ENCODE measurements at places on chromosomes 3 and 15. TPM values are rescaled to one million over a fixed set of nuclear protein-coding genes. Genes with fewer than 3 reads are reported as not detected.

GORASP1 gene
- 61.7 TPM for total RNA-seq

P2RY14 gene
- 4.2 TPM for total RNA-seq

LRRC49 gene
- 12.6 TPM for total RNA-seq

PRR20G gene
- total RNA-seq, result not detected

DNASE1L3 gene
- 5.8 TPM for total RNA-seq

RTP4 gene
- not detected for total RNA-seq

CD200 gene
- 5.3 TPM for total RNA-seq

GOLGA8S gene
- total RNA-seq, result not detected

ZFAND6 gene
- total RNA-seq, result 47.9 TPM

TMEM212 gene
- total RNA-seq, result not detected

TPRA1 gene
- 67.7 TPM for total RNA-seq

THSD4 gene
- total RNA-seq, result 16.6 TPM

ARNT2 gene
- total RNA-seq, result 4.7 TPM

IL17RC gene
- total RNA-seq, result 167 TPM

TGM5 gene
- total RNA-seq, result 61.6 TPM

MLF1 gene
- 2.3 TPM for total RNA-seq

LTF gene
- total RNA-seq, result 5.0 TPM

CACNA2D2 gene
- 1.4 TPM for total RNA-seq

PCLAF gene
- 2.5 TPM for total RNA-seq

ZNF80 gene
- not detected for total RNA-seq

ANKRD63 gene
- not detected for total RNA-seq

MED12L gene
- total RNA-seq, result 0.08 TPM

CYP1A1 gene
- total RNA-seq, result 4.2 TPM

NKIRAS1 gene
- total RNA-seq, result 8.9 TPM

MCF2L2 gene
- 0.36 TPM for total RNA-seq

CCDC39 gene
- not detected for total RNA-seq

RGMA gene
- 18.7 TPM for total RNA-seq

CSTA gene
- total RNA-seq, result 22.4 TPM

CCR9 gene
- not detected for total RNA-seq

PTPRG gene
- 11.0 TPM for total RNA-seq

ALDH1L1 gene
- total RNA-seq, result 6.8 TPM

FAM81A gene
- total RNA-seq, result 2.2 TPM

EPHB1 gene
- total RNA-seq, result 30.7 TPM

ILDR1 gene
- total RNA-seq, result 2.5 TPM

Measured in suprapubic skin (tissue), 4 donors.